ENCODE measurements at places on chromosomes 5 and 9. TPM values are rescaled to one million over a fixed set of nuclear protein-coding genes. Genes with fewer than 3 reads are reported as not detected.

DNA sequence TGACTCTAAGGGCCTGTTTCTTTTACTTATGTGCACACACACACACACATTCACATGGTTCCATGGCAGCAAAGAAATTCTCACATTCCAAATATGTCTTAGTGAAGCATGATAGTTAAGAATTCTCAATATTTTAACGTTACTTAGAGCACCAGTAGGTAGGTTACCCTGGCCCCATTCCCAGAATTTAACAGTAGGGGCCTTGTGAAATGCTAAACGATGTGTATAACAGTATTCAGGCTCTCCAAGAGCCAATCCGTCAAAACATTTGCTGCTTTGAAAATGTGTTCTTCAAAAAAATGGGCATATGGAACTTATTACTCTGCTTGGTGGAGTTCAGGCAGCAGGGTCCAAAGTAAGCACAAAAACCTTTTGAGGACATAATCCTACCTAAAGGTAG is 93.7 kb upstream of the DAB2 start:
- no peak overlapping the region for H3K4me3 ChIP-seq
- no peaks in the 10 kb centered on the region for H3K4me1 ChIP-seq
- DNase-seq: no peak
- H3K27me3 ChIP-seq: no peaks in the 10 kb centered on the region
- H3K27ac ChIP-seq: no peak overlapping the region

DNA sequence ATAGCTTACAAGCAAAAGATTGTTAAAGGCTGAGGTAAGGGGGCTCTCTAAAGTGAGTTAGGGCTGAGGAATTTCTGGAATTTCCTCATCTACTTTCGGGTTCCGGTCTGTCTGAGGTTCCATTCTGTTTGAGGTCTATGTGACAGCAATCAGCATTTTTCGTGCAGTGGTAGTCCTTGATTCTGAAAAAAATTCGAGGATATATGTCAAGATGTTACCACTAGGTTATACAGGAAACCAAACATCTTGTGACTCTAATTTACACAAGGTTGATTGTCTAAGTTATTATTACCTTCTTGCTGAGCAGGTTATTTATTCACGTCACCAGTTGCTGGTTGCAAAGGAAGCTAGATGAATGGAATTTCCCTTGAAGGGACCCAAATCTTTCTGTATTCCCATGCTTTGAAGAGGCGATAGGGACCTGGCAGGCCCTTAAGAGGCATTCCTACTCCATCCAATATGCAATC is 35.2 kb downstream of the RLN2 start:
- no peaks in the 10 kb centered on the region for H3K36me3 ChIP-seq
- H3K27ac ChIP-seq: no peak overlapping the region
- no peak for DNase-seq
- no peaks in the 10 kb centered on the region for H3K27me3 ChIP-seq
- H3K4me3 ChIP-seq: no peak overlapping the region

Gene SCGB3A2
- not detected for total RNA-seq

- no peaks in the 10 kb centered on the region for H3K36me3 ChIP-seq
- no peak for DNase-seq
Measured at GRCh38 chr5:76542887-76543690, 80.1 kb downstream of the F2RL2 start.

DNA sequence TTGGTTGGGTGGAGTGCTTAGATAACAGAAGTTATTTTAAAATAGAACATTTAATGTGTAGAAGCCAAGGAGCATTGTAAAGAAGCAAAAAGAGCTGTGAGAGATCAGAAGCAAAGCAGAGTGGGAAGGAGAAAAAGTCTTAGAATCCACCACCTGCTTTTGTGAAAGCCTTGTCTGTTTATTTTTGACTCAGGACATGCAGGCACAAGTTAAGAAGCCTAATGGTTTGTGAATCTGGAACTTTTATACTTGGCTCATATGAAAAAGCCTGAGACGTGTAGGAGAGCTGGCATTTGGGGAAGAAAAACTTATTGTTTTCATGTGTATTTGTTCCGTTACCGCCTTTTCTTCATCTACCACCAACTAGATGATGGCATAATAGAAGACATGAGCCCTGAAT is 38.5 kb upstream of the ITGA2 start:
- H3K4me3 ChIP-seq: no peak overlapping the region
- H3K27me3 ChIP-seq: no peaks in the 10 kb centered on the region
- no peaks in the 10 kb centered on the region for H3K36me3 ChIP-seq
- H3K27ac ChIP-seq: no peak overlapping the region
- no peaks in the 10 kb centered on the region for H3K4me1 ChIP-seq

DNA sequence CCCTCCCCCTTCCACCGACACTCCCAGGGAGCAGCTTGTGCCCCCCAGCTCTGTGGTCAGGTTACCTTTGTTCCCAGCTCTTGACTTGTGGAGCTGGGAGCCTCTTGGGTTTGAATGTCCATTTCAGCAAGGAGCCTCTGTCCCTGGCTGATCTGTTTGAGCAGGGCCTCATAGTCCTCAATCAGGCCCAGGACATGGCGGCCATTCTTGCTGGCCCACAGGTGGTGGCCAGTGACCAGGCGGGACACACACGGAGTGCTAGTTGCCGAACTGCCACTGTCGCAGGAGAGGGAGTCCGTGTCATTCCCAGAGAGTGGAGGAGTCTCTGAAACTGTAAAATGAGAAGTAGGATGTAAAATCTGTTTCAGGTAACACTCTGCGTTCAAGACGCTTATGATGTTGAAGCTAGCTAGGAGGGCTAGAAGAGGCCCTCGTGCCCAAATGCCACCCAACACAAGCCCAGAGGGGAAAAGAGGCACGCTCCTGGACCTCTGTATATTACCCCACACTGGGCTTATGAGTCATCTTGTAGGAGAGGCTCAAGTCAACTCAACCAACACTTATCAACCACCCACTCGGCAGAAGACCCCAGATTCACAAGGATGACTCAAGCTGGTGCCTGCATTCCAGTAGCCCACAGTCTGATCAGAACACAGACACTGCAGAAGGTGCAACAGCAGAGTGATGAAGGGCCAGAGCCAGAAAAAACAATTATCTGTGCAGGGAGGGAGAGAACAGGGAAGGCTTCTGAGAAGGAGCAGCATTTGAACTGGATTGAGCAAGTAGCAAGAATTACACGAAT is 177.0 kb downstream of the CDK5RAP2 start:
- H3K4me1 ChIP-seq: no peaks in the 10 kb centered on the region
- H3K27me3 ChIP-seq: no peaks in the 10 kb centered on the region
- H3K27ac ChIP-seq: no peak overlapping the region
- no peaks in the 10 kb centered on the region for H3K36me3 ChIP-seq

Gene MAP1B
- total RNA-seq: 6.1 TPM

Gene MUSK
- total RNA-seq: 0.94 TPM

GRCh38 chr5:153490118-153491037 is at the start of gene GRIA1:
GRIA1 (plus strand) TSS chr5:153490670.
- no peaks in the 10 kb centered on the region for H3K4me1 ChIP-seq
- H3K36me3 ChIP-seq: no peaks in the 10 kb centered on the region
- H3K27me3 ChIP-seq: no peaks in the 10 kb centered on the region
- no peak within 1 kb of the TSS for H3K4me3 ChIP-seq

DNA sequence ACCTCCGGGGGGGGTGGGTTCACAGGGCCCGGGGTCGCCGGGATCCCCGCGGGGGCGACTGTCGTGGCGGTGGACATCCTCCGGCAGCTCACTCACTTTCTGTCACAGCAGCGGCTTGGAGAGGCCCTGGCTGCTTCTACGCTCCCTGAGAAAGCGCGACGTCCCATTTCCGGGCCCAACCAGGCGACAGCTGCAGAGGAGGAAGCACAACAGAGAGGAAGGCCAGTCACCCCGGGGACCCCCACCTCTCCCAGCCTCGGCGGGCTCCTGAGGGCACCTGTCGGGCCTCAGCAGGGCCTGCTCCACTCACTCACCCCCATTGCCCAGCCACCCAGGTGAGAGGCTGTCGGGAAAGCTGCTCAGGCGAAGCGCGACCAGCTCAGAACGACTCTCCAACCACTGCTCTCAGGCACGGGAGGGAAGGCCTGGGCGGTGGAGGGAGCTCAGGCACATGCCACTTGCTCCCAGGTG is 14.4 kb downstream of the BRD3 start:
- H3K4me3 ChIP-seq: no peak overlapping the region
- no peak overlapping the region for H3K27ac ChIP-seq
- no peaks in the 10 kb centered on the region for H3K27me3 ChIP-seq
- peaks cover 15% of the 10 kb centered on the region for H3K4me1 ChIP-seq
- no peak for DNase-seq
